ENCODE measurements at places on chromosomes 5 and 9.

DNA sequence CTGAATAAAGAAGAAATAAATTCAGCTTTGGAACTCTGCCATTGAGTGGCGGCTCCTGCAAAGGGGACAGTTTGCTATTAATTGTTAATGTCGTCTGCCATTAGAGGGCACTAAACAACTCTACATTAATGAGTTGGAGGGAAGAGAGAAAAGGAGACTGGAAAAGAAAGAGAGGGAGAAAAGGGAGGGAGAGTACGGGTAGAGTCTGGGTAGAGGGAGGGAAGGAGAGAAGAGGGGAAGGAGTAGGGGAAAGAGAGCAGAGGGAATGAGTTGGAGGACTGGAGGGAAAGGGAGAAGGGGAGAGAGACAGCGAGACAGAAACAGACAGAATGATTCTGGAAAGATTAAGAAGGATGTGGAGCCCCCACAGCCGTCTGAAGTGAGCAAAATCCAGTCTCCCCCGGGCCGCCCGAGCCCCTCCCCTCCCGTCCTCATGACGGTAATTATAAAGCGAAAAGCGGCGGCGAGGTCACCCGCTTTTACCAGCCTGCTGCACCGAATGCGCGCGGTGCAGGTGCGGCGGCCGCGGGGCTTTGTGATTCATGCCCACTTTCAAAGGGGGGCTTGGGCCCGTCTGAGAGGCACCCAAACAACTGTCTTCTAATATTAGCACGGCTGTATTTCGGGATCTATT, 1.9 kb upstream of the FST start:
- no peak for DNase-seq

- DNase-seq, result no peak
Observed at GRCh38 chr5:31935496-31936369, 238.4 kb downstream of the GOLPH3 start.

GRCh38 chr9:120757026-120757913, 35.9 kb downstream of the FBXW2 start:
- no peak for DNase-seq

- DNase-seq, result no peak
Observed at GRCh38 chr9:133569891-133570690, 35.6 kb downstream of the ADAMTSL2 start.

GRCh38 chr5:176837707-176838115, 27.4 kb downstream of the UNC5A start:
- no peak for DNase-seq

- DNase-seq, result no peak
Observed at GRCh38 chr9:36249189-36249588, 9.1 kb downstream of the GNE start.

- no peak for DNase-seq
Observed at GRCh38 chr9:32970554-32970953, 30.9 kb downstream of the APTX start.

- no peak for DNase-seq
Observed at GRCh38 chr5:133456933-133457402, 155.4 kb downstream of the FSTL4 start.

DNA sequence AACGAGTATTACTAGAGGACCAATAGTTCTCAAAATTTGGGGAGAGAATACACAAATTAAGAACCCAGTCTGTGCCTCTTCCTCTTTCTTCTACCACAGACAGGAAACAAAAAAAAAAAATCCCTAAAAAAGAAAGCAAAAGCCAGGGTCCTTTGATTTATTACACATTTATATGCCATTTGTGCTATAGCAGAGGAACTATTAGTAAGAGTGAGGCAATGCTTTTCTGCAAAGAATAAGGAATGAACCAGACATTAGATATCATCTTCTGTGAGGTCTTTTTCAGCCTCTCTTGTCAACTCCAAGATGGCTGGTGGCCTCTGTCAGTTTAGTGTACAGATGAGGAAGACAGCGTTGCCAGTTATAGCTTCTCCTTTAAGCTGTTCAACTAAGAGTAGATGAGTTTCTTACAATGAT, 127.6 kb downstream of the RFX3 start:
- DNase-seq, result no peak

DNA sequence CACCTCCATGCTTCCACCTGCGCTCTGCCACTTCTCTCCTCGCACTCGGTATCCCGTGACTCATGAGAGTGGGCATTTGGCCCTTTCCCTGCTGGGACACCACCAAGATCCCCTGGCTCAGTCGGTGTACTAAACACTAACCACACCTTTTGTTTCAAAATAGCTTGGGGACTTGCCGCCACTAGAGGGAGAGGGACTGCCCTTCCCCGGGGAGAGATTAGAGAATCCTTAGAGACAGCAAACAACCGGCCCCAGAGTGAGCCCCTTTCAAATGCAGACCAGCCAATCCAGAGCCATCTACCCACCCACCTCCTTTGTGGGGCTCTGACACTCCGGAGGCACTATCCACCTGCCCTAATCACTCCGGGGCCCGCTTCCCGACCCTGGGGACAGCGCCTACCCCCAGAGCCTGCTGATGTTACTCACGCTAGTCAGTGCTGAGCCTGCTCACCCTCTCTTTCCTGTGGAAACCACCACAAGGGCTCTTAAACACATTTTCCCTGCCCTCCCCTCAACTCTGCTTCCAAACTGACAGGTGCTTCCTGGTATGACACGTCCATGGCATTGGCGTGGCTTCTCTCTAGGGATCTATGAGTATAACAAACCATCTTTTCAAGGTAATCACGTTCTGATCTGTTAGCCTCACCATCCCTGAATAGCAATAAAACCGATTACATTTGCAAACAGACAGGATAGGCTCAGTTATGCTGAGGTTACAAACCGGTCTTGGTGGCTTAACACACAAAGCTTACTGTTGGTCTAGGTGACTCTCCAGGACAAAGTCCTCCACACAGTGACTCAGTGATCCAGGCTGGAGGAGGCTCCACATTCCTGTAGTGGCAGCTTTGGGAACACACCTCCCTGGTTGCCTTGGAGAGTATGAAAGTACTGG, 180.1 kb upstream of the MVB12B start:
- peak; percentile 32 for DNase-seq

- DNase-seq, result no peak
Observed at GRCh38 chr5:132411304-132412013, 41.9 kb downstream of the SLC22A5 start.

DNA sequence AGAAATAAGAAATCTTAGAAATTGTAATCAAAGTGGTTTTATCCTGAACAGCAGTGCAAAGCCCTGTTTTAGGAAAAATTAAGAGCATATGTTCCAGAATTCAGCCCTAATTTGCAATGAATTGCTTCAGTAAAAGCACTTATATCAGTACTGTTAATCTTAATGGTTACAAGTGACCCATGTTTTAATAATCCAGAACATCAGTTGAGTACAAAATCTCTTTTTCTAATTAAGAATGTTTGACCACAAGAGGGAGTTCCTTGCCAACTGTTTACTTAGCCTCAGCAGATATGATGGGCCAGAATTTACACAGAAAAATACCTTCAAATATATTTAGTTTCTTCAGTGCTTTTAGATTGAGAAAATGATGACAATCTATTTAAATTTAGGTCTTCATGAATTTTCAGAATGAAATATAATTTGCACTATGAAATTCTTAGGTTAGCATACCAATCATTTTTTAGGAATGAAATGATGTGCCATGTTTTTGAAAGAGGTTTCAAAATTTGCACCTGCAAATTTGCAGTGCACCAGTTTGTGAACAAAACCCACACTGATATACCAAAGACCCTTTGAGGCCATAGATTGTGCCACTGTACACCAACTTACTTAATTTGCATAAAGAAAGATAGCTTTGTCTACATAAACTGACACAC, 926.3 kb upstream of the ARRDC3 start:
- DNase-seq, result no peak

GRCh38 chr5:34736445-34737115, 80.5 kb downstream of the RAI14 start:
- DNase-seq, result no peak

- no peak for DNase-seq
Observed at GRCh38 chr5:83955916-83956315, 235.3 kb upstream of the HAPLN1 start.

GRCh38 chr9:104238668-104239067, 144.6 kb downstream of the SMC2 start:
- DNase-seq, result no peak

DNA sequence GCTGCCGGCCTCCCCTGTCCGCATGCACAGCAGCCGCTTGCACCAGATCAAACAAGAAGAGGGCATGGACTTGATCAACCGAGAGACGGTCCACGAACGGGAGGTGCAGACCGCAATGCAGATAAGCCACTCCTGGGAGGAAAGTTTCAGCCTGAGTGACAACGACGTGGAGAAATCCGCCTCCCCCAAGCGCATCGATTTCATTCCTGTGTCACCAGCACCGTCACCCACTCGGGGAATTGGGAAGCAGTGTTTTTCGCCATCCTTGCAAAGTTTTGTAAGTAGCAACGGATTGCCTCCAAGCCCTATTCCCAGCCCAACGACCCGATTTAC, 75.3 kb downstream of the PIP5K1B start:
- no peak for DNase-seq

DNA sequence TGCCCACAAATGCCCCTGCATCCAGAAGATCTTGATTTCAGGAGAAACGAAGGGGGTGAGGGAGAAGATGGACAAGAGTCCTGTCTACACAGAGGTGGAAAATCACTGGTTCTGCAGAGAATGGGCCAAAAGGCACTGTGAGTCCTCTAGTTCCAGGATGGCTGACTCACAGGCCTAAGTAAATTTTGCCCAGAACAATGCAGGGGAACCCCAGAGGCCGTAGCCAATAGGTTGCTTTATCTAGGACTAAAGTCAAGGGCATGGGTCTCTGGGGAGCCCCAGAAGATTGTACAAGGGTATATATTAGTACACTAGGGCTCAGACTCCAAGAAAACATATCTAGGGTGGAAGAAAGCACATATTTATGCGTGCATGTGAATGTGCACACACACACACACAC, 98.0 kb downstream of the SLIT3 start:
- DNase-seq, result no peak

DNA sequence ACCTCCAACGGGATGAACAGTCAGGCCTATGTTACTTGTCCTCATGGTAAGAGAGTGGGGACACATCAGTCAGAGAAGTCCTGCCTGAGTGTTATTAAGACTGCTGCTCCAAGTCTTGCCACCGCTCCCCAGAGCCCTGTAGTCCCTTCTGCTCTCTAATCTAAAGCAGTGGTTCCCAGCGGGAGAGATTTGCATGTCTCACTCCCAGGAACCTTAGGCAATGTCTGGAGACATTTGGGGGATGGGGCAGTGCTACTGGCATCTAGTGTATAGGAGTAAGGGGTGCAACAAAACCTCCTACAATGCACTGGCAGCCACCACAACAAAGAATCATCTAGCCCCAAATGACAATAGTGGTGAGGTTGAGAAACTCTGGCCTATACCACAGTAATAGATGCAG, 2.6 kb upstream of the SVEP1 start:
- DNase-seq, result no peak

DNA sequence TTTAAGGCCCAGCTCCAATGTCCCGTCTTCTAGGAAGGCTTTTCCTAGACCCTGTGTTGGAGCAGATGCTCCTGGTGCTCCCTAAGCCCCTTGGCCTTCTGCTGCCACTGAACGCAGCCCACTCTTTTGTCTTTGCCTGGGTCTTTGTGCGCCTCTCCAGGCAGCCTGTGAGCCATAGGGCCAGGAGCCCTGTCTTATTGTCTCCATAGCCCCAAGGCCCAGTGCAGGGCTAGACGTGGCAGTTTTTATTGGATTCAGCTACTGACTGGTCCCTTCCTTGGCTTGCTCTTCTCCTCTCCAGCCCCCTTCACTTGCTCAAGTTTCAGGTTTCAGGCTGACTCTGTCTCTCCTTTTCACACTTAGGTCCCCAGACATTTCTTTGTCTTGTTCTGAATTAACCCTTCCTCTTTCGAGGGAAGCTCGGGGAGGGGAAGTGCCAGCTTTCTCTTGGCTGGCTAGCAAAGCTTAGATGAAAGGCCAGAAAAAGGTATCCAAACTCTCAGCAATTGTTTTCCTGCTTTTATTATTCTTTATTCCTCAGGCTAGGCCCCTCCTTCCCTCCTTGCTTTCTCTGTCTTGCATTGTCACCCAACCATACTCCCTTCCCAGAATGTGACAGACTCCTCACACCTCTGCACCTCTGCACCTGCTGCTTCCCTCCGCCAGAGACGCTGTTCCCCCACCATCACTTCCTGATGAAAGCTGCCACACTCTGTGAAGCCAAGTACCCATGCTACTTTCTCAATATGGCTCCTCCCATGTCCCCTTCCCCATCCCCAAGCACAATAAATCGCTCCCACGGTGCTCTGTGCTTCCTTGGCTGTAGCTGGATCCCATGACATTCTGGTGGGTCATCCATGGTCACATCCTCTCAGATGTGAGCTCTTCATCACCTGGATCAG, 101.6 kb upstream of the CPEB4 start:
- DNase-seq, result no peak

DNA sequence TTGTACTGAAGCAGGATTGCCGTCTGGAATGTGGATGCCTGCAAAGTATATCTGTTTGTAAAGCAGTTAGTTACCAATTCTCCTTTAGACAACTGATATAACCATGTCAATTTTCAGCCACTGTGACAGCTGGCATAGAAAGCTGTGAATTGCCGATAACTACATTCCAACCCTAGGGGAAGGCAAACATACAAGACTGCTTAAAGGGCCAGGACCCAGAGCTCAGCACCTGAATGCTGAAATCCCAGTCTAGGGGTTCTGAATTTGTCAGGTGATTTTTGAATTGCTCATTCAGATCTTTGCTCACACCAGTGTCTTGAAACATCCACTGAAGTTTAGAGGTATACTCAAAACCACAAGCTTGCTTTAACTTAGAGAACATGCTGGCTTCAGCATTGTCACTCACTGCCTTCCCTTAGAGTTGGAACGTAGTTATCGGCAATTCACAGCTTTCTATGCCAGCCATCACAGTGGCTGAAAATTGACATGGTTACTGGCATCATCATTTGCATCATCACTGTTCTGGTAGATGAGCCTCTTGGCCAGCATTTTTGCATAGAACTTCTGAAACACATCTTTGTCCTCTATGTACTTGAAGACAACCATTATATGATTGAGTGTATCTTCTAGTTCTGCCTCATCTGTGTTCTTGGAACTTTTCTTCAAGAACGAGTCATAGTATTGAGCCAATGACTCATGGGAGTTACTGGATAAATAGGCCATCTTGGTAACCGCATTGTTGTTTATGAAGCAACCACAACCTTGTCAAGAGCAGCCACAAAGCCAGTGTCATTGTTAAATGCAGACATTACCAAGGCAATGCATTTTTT, 82.1 kb downstream of the CCDC192 start:
- no peak for DNase-seq

DNA sequence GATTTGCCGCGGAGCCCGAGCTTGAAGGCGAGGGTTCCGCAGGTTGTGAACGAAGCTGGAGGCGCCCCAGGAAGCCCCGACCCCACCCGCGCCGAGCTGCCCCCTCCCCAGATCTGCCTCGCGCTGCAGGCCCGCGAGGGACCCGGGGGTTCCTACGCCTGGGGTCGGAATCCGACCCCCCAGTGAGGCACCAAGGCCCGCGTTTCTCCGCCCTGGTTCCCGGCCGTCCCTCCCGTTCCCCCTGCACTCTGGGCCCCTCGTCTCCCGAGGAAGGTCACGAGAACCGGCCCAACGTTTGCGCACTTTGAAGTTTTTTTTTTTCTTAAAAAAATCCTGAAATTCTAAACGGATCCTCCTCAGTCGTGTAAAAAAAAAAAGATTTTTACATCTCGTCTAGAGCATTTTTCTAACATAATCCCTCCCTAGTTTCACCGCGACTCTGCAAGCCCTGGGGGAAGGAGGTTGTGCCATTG, 880 bp upstream of the GFPT2 start:
- DNase-seq, result no peak

GRCh38 chr5:45094876-45095440, 286.2 kb downstream of the MRPS30 start:
- no peak for DNase-seq
